BJ (cell line): ENCODE measurements at places on chromosomes 5 and 9. TPM values are rescaled to one million over a fixed set of nuclear protein-coding genes. Genes with fewer than 3 reads are reported as not detected.

Gene IGFBPL1
- 0.37 and 0.69 TPM in 2 replicates for polyA plus RNA-seq

Gene INVS
- polyA plus RNA-seq, result 9.7 and 16.1 TPM in 2 replicates

Gene SLC36A2
- polyA plus RNA-seq, result not detected in 2 replicates

Gene ASPN
- 3.4 and 8.2 TPM in 2 replicates for polyA plus RNA-seq

Gene MEIKIN
- polyA plus RNA-seq, result not detected in 2 replicates

Gene CDH9
- polyA plus RNA-seq, result not detected in 2 replicates

Gene KIF24
- polyA plus RNA-seq, result 1.6 and 1.9 TPM in 2 replicates

Gene STKLD1
- 0.70 and 1.2 TPM in 2 replicates for polyA plus RNA-seq

Gene N4BP3
- 0.02 and 0.04 TPM in 2 replicates for polyA plus RNA-seq

Gene PRSS3
- 0.75 and 1.4 TPM in 2 replicates for polyA plus RNA-seq

Gene UBAP2
- 11.6 and 18.9 TPM in 2 replicates for polyA plus RNA-seq

Gene ZNF483
- 0.69 and 0.70 TPM in 2 replicates for polyA plus RNA-seq

Gene GLDC
- polyA plus RNA-seq, result 0.28 and 0.44 TPM in 2 replicates

Gene OR1Q1
- polyA plus RNA-seq, result 1.0 and 1.1 TPM in 2 replicates

Gene IRF1
- 17.9 and 25.5 TPM in 2 replicates for polyA plus RNA-seq

Gene OLFM1
- polyA plus RNA-seq, result 1.3 and 1.5 TPM in 2 replicates

Gene TMEM215
- polyA plus RNA-seq, result not detected in 2 replicates

Gene KIF12
- 0.07 TPM in 2 replicates for polyA plus RNA-seq

Gene DOCK8
- 0.06 and 0.07 TPM in 2 replicates for polyA plus RNA-seq

Gene SERF1A
- polyA plus RNA-seq, result 0.96 and 1.5 TPM in 2 replicates

Gene GHR
- 0.90 and 1.6 TPM in 2 replicates for polyA plus RNA-seq

Gene FAM174A
- 7.9 and 11.0 TPM in 2 replicates for polyA plus RNA-seq

Gene SPINK7
- not detected in 2 replicates for polyA plus RNA-seq

Gene SLC25A2
- not detected in 2 replicates for polyA plus RNA-seq

Gene NSG2
- 0.04 and 0.05 TPM in 2 replicates for polyA plus RNA-seq

Gene GRIN3A
- not detected in 2 replicates for polyA plus RNA-seq

Gene PCSK1
- 0.11 TPM in 2 replicates for polyA plus RNA-seq

Gene CDKN2B
- polyA plus RNA-seq, result 4.3 and 5.2 TPM in 2 replicates

Gene TLX3
- not detected in 2 replicates for polyA plus RNA-seq

Gene XRCC4
- polyA plus RNA-seq, result 1.6 and 4.2 TPM in 2 replicates

Gene PCDH12
- polyA plus RNA-seq, result 0.01 TPM in 1 of 2 replicates, not detected in the other

Gene SPATA31E1
- not detected in 2 replicates for polyA plus RNA-seq

Gene RASEF
- not detected in 2 replicates for polyA plus RNA-seq

Gene SLC25A48
- polyA plus RNA-seq, result not detected in 2 replicates

Gene GPX8
- polyA plus RNA-seq, result 115 and 271 TPM in 2 replicates

Gene RPP25L
- 32.9 and 38.8 TPM in 2 replicates for polyA plus RNA-seq

Gene TAS2R1
- 0.06 and 0.54 TPM in 2 replicates for polyA plus RNA-seq
